Stimulated activated CD4-positive, alpha-beta T cell treated with anti-CD3 and anti-CD28 coated beads, TNF-alpha, amount 100 ng/mL, for 4 hours (primary cell): ENCODE measurements at places on chromosomes 12 and 14.

DNA sequence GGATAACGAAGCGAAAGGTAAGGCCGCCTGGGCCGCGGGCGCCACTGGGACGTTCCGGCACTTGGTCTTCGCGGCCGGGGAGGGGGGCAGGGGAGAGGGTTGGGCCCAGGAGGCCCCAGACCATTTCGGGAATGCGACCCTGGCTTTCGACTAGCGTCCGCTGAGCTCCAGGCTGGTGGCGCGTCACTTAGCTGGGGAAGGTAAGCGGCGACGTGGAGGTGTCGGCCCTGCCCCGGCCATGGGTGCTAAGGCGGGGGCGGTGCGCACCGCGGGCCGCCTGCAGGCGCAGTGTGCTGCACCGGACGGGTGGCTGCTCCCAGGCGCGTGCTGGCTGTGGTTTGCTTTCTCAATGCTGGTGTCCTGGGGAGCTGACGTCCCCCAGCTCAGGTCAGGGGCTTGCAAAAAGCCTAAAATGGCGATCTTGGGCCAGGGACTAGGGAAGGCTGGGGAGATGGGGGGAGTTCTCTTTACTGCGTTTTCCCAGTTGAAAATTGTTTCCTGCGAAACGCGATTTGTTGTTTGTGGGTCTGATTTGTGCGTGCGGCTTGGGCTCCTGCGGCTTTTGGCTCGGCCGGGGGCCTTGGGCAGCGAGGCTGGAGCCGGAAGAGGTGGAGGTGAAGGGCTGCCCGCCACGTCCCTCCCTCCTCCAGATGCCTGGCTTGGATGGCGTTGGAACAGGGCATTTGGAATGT, 1.2 kb downstream of the HOXC10 start:
- no peak for DNase-seq

DNA sequence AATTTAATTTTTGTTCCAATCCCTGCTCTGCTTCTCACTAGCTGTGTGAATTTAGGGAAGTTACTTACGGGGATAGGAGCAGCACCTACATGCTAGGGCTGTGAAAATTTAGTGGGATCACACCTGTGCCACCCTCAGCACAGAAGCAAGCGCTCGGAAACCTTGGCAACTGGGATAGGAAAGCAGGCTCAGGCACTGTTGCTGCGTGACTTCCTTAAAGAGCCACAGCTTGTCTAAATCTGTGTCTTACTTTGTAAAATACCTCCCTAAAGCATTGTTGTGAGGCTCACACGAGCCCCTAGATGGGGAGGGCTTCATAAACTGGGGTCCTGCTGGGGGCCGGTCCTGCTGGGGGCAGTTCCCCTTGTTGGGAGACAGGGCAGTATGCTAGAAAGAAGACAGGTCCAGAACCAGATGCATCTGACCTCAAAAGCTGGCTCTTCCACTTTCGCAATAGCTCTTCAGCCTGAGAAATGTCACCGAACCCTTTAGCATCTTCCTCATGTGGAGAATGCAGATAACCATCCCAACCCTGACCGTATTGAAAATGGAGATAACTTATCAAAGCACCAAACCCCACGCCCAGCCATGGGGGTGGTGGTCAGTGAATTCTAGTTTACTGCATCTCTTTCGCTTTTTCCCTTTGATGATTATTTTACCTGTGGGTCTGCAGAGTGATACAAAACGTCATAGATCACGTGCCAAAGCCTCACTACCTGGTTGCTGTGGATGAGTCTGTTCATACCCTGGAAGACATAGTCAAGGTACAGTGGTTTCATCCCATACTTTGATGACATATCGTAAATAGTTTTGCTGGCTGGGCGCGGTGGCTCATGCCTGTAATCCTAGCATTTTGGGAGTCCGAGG, 54.1 kb downstream of the AK7 start:
- DNase-seq, result no peak

DNA sequence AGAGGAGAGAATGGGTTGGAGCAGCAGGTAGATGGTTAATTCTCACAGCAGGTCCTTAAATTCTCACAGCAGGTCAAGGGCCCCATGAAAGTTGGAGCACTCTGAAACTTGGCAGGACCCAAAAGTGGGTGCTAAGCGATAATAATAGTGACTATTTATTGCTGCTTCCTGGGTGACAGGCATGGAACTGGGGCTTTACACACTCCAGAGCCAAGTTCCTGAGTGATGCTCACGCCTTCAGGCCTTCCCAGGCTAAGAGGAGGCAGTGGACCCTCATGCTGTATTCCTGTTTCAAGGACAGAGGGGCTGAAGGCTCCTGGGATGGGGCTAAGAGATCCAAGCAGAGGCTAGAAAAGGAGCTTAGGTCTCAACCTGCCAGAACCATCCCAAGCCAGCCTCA, 180.9 kb upstream of the VASH1 start:
- no peak for DNase-seq

DNA sequence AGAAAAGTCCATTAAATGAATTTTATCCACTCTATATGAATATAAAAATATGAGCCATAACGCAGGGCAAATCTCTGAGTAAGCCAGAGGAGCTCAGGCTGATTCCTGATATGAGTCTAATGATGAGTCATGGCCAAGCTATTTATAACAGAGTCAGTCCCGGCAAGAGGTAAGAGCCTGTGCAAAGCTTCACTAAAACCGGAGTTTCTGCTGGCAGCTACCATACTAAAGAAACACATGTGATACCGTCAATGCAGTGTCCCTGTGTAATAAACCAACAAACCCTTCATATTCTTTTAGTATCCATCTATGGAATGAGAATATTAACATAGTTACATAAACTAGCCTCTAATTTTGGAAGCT, 319.4 kb downstream of the KCNC2 start:
- no peak for DNase-seq

- DNase-seq, result no peak
Observed at GRCh38 chr14:99195602-99196309, 76.2 kb downstream of the BCL11B start.

GRCh38 chr14:42149609-42150261, 543.1 kb downstream of the LRFN5 start:
- DNase-seq, result no peak

DNA sequence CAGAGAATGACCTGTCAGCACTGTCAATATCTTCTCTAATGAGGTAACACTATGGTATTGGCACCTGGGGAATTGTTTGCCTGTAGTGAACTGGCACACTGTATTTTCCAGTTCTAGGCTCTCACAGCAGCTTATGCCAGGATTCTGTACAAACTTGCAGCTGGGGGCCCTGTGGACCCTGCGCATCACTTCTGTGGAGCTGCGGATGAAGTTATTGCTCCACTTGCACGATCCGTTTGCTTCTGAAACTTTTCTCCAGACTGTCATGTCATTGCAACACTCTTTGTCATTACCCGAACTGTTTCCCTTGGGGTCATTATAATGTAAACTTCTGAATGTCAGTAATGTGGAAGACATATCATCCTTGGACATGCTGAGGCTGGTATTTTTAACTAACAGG, 3.9 kb downstream of the RNASE11 start:
- no peak for DNase-seq

DNA sequence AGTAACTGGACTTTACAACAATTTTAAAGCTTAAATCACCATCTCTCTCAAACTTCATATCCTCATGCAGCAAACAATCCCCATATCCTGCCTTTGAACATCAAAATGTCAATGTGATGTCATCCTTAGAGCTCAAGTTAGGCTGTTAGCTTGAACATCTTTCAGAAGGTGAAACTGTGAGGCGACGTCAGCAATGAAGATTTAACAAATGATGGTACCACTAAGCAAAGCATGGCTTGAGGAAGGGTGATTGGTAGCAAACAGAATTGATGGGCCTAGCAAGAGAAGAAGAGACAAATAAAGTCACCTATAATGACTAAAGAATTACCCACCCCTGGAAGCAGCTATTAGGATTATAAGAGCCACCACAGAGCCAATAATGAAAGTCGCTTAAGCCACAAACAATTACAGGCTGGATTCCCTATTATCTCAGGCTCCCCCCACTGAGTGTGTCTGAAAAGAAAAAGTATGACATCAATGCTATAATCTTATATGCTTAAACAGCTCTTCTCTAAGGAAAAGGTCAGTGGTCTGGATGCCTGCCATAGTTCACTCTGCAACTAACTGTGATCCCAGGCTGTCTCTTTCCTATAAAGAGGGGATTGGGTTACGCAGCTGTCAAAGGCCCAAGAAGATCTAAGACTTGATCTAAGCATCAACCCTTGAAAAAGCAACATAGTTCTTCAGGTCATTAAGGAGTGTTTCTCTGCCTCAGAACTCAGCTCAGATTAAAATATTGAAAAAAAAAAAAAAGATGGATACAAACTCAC, 18.1 kb downstream of the EGLN3 start:
- DNase-seq, result no peak

DNA sequence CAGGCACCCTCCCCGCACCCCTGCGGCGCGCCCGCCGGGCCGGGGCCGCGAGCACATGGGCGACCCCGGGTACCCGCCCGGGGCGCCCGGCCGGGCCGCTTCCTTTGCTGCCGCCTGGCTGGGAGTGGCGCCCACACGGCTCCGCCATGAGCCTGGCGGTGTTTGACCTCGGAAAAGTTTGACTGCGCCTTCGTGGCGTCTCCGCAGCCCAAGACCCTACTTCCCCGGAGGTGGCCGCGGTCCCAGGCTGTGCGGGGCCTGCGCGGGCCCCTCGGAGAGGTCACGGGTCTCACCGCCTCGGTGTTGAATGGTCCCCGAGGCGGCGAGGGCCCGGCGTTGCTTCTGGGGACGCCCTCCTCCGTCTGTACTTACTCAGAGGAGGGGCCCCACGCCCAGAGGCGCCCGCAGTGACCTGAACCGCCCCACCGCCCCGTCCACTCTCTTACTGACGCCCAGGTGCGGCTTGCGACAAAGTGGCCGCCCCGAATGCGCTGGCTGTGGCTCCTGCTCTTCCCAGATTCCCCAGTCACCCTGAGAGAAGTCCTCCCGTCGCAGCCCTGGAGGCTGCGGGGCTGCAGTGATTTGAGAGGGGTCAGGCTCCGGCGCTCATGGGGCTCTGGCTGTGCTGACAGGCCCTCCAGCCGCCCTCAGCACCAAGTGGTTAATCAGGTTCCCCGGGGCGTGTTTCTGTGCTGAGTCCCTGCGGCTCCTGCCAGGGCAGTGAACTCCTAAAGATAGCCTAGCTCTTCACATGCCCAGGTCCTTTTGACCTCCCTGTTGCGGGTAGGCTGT, 5.8 kb downstream of the KMT5A start:
- DNase-seq, result no peak

DNA sequence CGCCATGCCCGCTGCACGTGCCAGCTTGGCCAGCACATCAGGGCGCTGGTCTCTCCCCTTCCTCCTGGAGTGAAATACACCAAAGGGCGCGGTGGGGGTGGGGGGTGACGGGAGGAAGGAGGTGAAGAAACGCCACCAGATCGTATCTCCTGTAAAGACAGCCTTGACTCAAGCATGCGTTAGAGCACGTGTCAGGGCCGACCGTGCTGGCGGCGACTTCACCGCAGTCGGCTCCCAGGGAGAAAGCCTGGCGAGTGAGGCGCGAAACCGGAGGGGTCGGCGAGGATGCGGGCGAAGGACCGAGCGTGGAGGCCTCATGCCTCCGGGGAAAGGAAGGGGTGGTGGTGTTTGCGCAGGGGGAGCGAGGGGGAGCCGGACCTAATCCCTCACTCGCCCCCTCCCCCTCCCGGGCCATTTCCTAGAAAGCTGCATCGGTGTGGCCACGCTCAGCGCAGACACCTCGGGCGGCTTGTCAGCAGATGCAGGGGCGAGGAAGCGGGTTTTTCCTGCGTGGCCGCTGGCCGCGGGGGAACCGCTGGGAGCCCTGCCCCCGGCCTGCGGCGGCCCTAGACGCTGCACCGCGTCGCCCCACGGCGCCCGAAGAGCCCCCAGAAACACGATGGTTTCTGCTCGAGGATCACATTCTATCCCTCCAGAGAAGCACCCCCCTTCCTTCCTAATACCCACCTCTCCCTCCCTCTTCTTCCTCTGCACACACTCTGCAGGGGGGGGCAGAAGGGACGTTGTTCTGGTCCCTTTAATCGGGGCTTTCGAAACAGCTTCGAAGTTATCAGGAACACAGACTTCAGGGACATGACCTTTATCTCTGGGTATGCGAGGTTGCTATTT, 914 bp upstream of the CCND2 start:
- DNase-seq, result peak; percentile 70

DNA sequence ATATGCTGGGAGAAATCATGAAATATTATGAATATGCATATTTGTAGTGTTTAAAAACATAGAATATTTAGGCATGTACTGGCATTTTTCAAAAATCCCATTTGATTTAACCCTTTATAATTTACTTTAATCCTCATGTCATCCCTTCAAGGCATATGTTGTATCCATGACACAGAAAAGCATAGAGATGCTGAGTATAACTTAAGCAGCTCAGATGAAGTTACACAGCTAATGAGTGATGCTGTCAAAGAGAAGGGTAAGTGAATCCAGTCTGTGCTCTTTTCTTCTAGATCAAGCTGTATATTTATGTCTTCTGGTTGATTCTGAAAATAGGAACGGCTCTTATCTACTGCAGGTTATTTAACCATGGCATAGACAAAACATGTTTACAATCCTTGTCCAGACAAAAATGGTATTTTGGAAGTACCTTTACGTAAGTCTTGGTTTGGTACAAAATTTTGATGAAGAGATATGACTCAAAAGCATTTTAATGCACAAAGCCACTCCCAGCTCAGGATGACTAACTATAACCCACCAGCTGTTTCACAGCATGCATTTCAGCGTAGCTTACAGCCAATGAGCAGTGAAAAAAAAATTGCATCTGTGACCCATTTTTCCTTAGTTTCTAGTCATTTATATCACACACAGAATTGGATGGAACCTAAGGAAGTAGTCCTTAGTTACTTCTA, 201.7 kb downstream of the STXBP6 start:
- DNase-seq, result no peak

DNA sequence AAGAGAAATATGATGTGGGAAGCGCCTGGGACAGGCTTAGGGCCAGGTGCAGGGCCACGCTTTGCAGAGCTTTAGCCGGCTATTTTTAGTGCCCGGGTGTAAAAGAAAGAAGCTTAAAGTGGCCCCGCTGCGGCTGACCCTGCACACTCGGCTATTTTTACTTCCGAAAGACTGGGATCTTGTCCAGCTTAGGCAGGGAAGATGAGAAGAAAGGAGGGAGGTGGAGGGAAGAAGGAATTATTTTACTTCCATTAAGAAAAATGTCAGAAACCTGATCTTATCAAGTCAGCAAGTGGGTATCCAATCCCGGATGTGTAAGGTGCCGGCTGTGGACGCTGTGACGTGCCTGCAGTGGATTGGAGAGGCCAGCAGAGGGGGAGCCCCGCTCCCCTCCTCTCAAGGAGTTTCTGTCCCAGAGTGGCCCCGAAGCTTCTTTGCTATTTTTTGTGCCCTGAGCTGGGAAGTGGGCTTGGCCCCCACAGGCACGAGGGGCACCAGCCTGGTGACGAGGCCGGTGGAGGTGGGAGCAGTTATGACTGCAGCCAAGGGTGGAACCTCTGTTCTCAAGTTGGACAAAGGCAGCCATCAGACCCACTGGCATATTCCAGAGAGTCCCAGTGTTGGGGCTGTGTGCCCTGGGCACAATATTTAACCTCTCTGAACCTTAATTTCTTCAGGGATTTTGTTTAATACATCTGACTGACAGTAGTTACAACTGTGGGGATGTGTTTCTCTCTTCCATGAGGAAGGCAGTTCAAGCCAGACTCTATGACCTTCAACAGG, 97.7 kb downstream of the ESRRB start:
- DNase-seq, result no peak

DNA sequence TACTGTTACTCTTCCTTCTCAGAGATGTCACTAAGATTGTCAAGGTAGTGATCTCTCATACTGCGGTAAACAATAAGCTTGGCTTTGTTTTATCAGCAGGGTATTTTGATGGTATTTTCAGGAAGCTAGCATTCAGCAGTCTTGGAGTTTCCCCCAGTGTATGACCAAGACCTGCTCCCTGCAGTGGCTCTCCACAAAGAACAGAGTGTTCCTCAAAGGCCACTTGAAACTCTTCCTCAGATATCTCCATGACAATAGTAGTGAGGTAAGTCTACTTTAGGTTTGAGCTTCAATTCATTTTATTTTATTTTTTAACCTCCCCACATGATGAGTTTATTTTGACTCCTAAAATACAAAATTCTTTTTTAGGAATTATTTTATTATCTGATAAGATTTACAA, 74.0 kb upstream of the G2E3 start:
- DNase-seq, result no peak
